ENCODE measurements at places on chromosomes 2 and 18.

- no peak for DNase-seq
Measured at GRCh38 chr2:160820691-160821090, 327.1 kb upstream of the RBMS1 start.

GRCh38 chr2:196586511-196586991 is 53.0 kb upstream of the CCDC150 start:
- DNase-seq: no peak

DNA sequence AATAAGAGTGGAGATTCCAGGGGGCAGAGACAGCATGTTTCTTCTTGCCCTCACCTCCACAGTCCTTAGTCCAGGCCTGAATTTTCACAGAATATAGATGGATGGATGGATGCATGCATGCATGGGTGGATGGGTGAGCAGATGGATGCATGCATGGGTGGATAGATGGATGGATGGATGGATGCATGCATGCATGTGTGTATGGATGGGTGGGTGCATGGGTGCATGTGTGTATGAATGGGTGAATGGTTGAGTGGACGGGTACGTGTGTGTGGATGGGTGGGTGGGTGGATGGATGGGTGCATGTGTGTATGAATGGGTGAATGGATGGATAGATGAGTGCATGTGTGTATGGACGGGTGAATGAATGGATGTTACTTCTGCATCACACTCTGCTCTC is 153.3 kb downstream of the CELF4 start:
- DNase-seq: no peak

DNA sequence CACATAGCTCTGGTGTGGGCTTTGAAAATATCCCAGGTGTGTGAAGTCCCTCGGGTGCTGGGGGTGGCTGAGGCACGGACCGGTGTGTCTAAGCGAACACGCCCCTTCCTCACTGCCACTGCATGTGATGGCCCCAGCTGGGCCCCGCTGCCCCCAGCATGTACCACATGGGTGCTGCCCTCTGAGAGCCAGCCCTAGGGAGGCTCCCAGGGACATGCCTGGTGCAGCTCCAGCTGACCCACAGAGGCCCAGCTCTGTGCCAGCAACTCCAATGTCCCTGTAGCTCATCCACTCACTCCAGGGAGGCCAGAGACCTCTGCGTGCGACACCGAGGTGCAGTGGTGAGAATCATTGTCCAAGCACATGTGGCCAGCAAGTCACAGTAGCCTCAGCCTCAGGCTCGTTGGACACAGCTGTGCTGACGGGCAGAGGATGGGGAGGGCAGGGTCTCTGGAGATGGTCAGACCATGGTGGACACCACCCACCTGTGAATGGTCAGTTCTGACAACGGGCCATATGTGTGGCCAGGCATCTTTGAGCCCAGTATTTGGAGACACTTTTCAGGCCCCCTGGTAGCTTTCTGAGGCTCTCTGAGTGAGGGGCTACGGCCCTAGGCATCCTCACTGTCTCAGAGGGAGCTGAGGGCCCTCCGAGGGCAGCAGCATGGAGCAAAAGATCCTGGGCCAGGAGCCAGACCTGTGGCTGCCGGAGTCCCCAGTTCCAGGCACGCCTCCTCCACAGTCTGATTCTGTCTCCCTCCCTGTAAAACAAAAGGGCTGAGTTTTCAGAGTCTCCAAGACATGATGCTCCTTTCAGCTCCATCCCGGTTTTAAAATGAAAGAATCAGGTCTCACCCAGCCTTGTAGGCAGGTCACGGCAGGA is 220.7 kb downstream of the NDUFA10 start:
- DNase-seq: no peak

DNA sequence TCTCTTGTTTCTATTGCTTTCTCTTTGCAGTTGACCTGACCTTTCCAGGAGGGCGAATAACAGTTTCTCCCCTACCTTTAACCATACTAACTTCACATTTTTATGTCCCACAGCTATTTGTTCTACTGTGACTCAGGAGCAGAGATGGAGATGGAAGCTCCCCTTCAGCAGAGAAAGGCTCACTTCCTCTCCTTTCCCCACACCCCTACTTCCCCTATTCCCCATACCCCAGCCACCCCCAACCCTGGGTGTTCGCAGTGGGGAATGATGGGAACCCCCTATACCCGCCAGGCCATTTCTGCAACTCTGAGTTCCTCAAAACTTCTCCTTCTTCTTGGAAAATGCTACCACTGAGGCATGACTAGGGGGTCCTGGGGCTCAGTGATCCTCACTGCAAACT is 285.4 kb upstream of the MGAT5 start:
- DNase-seq: no peak

- no peak for DNase-seq
Measured at GRCh38 chr18:1425679-1426078, 521.0 kb downstream of the ADCYAP1 start.

DNA sequence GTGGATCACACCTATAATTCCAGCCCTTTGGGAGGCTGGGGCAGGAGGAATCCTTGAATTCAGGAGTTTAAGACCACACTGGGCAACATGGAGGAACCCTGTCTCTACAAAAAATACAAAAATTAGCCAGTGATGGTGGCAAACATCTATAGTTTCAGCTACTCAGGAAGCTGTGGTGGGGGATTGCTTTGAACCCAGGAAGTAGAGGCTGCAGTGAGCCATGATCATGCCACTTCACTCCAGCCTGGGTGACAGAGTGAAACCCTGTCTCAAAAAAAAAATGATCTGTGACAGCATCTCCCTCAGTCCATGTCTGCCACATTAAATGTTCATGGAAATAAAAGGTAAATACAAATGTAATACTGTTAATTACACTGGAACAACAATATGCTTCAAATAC is 121.4 kb upstream of the COL5A2 start:
- DNase-seq: no peak

DNA sequence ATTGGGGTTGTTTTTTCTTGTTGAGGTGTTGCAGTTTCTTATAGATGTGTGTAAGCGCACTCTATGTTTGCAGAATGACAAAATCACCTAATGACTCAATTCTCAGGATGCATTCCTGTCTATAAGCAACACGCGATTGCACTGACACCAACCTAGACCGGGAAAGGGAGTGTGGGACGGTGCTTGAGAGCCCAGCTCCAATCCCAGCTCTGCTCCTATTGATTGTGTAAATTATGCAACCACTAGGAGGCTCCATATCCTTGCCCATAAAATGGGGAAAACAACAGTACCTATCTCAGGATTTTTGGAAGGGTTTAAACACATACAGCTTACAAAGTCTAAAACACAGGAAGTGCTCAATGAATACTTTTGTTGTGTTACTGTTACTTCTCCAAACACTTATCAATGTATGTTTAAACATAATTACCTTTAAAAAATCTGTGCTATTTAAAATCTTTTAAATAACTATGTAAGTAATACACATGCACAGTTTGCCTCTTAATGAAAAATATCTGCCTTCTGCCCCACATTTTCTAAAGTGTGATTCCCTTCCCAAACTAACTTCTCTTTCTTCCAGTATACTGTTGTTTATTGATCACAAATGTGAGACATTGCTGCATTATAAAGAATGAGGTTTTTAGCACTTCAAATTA is 132.5 kb downstream of the SPHKAP start:
- DNase-seq: no peak

- no peak for DNase-seq
Measured at GRCh38 chr2:119315241-119315925, 51.3 kb downstream of the C2orf76 start.

DNA sequence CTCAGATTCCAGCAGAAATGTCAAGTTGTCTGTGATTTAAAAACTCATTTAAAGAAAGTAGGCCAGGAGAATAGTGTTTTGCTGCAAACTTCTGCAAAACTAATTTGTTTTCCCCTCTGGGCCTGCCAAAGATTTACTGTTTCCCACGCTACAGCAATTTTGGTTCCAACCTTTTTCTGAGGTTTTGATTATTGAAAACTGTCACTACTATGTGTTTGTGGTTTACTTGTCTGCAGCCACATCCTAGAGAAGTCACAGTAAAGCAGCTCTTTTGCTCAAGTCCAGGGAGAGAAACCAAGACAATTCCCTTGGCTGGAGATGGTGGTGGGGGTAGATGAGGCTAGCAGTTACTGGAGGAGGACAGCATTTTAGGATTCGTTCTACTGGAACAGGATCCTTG is 12.8 kb downstream of the IL1R2 start:
- no peak for DNase-seq

DNA sequence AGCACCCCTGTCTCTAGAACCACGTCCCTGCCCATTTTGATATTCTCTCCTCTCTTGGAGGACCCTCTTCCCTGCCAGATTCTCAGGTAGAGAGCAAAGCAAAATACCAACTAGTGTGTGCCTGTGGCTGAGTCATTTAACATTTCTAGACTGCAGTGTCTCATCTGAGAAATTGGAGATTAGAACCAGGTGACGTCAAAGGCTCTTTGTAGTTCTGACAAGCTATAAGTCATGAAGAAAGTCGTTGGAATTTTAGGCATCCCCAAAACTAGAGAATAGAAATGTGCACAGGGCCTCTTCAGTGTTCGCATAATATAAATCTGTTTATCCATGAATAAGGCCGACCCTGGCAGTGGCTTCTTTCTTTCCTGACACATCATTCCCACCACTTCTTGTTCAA is 74.4 kb upstream of the TANC1 start:
- no peak for DNase-seq

DNA sequence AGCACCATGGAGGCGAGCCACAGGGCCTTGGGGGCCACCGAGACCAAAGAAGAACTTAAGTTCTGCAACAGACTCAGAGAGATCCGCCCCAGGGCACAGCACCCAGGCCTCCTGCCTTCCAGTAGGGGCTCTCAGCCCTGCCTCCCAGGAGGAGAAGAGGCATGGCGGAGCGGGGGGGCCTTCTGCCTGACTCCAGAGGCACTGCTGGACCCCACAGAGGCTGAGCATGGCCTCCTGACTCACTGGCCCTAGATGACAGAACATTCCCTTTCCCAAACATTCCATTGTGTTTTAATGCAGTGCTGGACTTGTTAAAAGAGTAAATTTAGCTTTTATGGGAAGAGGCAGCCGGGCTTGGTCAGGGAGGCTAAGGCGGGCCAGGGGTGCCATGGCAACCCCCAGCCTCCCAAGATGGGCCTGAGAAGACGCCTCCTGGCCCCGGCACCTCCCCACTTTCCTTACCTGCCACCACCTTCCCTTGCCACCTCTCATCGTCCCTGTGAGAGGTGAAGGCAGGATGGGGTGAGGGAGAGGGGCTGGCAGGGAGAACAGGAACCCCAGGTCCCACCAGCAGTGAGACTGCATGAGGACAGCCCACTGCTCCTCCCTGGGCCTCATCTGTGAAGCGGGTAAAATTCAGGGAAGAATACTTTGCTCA is 65.4 kb downstream of the SMAD7 start:
- peak; percentile 13 for DNase-seq

GRCh38 chr2:185291035-185291647 is 447.5 kb upstream of the FSIP2 start:
- DNase-seq: no peak

DNA sequence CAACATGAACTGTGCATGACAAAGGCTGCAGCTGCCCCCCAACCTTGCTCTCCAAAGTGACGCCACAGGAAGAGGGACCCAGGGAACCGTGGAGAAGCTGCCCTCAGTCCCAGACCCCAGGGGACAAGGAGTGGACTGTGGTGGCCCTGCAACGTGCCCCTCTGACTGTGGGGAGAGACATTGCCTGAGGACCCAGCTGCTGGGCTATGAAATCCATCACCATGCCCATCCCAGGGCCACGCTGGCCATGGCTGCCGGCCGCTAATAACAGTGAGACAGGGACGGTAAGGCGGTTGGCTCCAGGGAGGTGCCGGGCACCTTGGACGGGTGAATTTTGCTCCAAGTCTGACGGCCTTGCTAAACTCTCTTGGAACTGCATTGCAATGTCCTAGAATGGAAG is 211.3 kb upstream of the HDAC4 start:
- no peak for DNase-seq

GRCh38 chr2:232483311-232483922 is 4.2 kb downstream of the ECEL1 start:
- no peak for DNase-seq

DNA sequence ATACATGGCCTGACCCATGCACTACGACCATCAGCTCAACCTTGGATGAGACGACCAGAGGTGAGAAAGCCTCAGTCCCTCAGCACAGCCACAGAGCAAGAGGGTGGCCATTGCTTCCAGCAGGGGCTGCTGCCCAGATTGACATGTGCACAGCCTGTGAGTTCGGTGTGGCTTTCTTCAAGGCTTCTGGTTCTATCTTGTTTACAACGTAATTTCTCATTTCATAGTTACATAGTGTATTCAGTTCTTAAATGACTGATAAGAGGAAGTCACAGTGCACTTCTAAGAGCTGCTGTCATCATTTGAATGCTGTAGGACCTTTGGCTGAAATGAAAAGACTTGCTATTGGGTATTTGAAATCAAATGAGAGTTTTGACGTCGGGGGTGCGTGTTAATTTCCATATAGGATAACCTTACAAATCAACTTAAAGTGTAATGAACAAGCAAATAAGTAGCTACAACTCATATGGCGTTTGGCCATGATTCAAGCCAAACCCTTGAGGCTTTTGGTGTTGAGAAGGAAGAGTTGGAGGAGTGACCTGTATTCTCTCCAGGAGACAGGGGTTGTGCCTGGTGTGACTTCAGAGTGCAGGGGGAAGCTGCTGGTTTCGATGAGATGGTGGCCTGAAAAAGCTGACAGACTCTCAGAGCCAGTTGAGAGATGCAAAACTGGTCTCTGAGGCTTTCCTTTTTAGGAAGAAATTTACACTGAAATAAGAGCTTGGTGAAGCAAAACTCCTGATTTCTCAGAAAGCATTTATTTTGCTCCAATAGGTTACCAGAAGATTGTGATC is 51.0 kb downstream of the TSHZ1 start:
- no peak for DNase-seq

DNA sequence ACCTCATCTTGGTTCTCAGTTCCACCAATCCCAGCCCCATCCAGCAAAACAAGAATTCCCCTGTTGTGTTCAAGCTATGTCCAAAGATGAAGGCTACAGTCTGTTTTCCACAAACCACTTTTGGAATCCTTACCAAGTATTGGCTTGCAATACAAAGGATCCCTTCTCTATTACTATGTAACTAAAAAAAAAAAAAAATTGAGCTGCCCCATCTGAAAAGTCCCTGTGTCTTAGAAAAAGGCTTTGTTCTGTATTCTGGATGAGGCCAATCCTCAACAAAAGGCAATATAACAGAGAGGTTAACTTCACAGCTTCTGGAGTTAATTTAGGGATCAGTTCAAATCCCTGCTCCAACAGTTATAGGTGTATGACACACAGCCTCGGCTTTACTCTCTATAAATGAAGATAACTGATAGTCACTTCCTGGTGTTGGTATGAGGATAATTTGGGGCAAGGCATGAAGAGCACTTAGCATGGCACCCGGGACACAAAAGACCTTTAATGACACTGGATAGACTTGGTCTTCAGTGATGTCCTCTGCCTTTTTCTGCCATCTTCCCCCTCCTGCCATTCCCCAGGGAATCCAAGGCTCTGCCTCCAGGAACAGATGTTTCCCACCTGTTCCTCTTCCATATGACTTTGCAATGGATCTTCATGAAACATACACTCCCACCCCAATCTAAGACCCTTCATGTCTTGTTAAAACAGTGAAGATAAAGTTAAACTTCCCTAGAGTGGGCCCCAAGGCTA is 61.2 kb upstream of the ATL2 start:
- no peak for DNase-seq
